ENCODE measurements at places on chromosomes 3 and 15. TPM values are rescaled to one million over a fixed set of nuclear protein-coding genes. Genes with fewer than 3 reads are reported as not detected.

DNA sequence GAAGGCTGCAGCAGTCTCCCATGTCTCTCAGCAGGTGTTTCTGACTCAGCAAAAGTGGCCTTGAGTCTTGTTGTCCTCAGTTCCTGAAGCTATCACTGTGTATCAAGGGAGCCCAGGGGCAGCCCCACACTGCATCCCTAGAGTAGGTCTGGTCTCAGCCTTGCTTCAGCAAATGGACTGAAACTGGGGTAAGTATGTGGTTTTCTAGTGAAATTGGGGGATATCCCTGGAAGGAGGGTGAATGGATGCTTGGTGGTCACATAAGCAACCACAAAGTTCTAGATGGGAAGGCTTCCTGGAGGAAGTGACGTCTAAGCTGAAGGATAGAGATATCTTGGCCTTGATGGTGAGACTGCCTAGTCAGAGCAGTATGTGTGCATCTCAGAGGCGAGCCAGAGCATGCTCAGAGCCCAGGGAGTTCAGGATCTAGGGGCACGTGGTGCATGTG lies 38.4 kb downstream of the TMEM158 start:
- no peak for ATAC-seq
- no peaks in the 10 kb centered on the region for H3K27me3 ChIP-seq
- no peak overlapping the region for H3K4me3 ChIP-seq
- no peaks in the 10 kb centered on the region for H3K36me3 ChIP-seq
- H3K4me1 ChIP-seq, result no peaks in the 10 kb centered on the region

- no peaks in the 10 kb centered on the region for H3K4me1 ChIP-seq
- no peak overlapping the region for H3K27ac ChIP-seq
- H3K36me3 ChIP-seq, result no peaks in the 10 kb centered on the region
- no peaks in the 10 kb centered on the region for H3K27me3 ChIP-seq
Observed at GRCh38 chr15:73081321-73081958, 29.2 kb downstream of the NEO1 start.

ARGFX gene
- not detected for total RNA-seq

DNA sequence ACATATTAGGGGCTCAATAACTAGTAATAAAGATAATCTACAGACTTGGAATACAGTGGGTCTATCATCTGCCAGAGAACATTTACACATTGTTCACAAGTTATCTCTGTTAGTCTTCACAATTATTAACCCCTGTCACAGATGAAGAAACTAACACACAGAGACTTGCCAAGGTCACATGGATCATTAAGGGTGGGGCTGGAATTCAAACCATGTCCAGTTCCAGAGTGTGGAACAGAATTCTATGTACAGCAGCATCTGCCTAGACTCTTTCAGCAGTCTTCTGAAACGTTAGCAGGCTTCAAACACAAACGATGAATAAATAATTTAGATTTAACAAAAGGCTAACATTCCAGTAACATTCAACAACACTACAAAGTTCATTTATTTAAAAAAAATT lies 673.9 kb upstream of the NR2F2 start:
- H3K36me3 ChIP-seq, result no peaks in the 10 kb centered on the region
- H3K27me3 ChIP-seq, result no peaks in the 10 kb centered on the region
- ATAC-seq, result no peak
- no peak overlapping the region for H3K4me3 ChIP-seq
- H3K27ac ChIP-seq, result no peak overlapping the region

DNA sequence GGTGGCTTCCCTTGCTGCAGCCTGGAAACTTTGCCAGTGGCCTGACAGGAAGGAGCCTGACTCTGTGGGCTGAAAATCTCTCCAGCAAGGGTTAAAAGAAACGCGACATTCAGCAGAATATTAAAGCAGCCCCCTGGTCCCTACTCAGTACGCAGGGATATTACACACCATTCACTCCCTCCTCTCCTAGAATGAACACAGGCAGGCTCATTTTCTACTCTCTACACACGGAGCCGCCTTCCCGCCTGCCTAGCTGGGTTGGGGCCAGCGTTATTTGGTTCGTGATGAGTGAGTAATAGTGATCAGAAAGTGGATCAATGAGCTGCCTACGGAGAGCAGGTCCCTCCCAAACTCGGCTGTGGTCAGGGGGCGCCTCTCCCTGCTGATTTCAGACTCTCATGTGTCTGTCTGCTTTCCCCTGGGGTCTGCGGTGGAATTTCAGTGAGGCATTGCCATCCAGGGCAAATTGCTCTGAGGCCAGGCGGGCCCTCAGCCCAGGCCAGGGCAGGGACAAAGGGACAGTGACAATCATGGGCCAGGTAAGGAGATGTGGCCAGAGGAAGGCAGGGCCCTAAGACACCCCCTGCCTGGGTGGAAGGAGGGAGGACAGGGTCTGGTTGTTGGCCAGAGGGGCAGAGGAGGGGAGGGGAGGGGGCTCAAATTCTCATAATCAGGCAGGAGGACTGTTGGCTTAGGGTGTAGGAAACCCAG lies 2.8 kb downstream of the EPHB1 start:
- peak overlapping the region; percentile 86 for H3K27ac ChIP-seq
- H3K27me3 ChIP-seq, result peaks cover 34% of the 10 kb centered on the region
- no peak for ATAC-seq
- peak overlapping the region; percentile 68 for H3K4me3 ChIP-seq

DNA sequence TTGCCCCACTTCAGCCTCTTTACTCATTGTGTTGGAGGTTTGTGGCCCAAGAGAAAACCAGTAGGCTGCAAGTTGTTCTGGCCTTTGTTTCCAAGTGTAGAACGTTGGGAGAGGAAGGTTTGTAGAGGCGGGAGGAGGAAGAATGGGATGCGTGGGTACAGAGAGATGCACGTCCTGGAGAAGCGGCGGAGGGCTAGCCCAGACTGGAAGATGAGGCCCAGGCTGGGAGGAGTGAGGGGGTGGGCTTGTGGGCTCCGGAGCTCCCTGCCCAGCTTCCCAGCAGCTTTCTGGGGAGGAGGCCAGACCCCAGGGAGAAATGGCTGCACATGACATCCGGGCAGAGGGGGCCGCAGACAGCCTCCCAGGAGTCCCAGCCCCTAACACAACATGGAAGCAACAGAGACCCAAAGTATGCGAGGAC lies 5.3 kb downstream of the PLA2G4F start:
- H3K4me3 ChIP-seq, result no peak overlapping the region
- no peak for ATAC-seq
- H3K36me3 ChIP-seq, result no peaks in the 10 kb centered on the region
- H3K4me1 ChIP-seq, result peaks cover 4% of the 10 kb centered on the region
- no peaks in the 10 kb centered on the region for H3K27me3 ChIP-seq

DNA sequence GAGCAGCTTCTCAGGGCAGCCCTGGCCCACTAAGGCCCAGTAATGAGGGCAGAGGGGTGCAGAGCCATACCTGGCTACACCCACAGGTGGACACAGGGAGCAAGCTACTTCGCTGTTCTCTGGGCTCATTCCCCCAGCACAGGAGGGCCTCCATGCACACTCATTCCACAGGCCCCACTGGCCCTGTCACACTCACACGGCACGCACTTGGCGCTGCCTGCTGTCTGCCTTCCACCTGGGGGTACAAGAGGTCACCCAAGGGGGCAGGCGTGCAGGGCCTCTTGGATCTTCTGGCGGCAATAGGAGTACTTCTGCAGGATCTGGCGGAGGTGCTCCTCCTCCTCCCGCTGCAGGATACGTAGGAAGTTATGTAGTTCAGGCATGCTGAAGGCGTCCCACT lies 2.3 kb upstream of the TUSC2 start:
- no peak overlapping the region for H3K27ac ChIP-seq
- H3K4me1 ChIP-seq, result peaks cover 74% of the 10 kb centered on the region
- ATAC-seq, result no peak
- H3K27me3 ChIP-seq, result no peaks in the 10 kb centered on the region
- H3K36me3 ChIP-seq, result no peaks in the 10 kb centered on the region
- no peak overlapping the region for H3K4me3 ChIP-seq

DNA sequence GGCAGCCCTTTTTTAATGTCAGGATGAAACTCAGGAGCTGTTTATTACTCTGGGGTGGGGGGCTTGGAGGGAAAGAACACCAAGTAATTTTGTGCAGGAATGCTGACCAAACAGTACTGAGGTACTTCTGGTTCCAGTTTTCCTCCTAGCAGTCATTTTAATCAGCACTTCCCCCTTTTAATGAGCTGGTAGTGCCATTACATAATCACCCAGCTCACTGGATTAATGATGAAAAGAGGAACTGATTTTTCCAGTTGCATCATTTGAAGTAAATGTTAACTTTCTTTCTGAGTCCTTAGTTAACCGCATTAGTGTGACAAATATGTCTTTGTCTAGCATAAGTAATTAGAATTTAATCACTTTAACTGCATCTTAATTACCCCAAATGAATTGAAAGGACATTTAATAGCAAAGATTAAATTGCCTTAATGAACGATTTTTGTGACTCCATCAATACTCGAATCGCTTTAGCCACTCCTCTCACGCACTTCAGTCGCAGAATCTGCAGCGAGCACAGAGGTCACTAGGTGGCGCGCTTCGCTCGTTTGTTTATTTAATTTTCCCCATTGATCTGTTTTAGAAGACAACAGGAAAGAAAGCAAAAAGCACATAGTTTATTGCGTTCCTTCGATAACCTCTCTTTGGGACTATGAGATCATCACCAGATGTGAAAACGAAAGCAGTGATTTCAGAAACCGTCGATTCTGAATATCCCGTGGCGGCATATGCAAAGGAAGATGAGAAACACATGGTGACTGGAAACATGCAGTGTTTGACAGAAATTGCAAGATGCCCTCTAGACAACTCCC lies 9.8 kb downstream of the ONECUT1 start:
- H3K27me3 ChIP-seq, result peaks cover 100% of the 10 kb centered on the region
- H3K36me3 ChIP-seq, result no peaks in the 10 kb centered on the region
- H3K4me1 ChIP-seq, result no peaks in the 10 kb centered on the region

- H3K4me3 ChIP-seq, result no peak overlapping the region
- no peaks in the 10 kb centered on the region for H3K36me3 ChIP-seq
- no peak for ATAC-seq
- H3K27ac ChIP-seq, result peak overlapping the region; percentile 93
- no peaks in the 10 kb centered on the region for H3K27me3 ChIP-seq
Observed at GRCh38 chr15:40095371-40096093, 13.1 kb downstream of the BMF start.

DNA sequence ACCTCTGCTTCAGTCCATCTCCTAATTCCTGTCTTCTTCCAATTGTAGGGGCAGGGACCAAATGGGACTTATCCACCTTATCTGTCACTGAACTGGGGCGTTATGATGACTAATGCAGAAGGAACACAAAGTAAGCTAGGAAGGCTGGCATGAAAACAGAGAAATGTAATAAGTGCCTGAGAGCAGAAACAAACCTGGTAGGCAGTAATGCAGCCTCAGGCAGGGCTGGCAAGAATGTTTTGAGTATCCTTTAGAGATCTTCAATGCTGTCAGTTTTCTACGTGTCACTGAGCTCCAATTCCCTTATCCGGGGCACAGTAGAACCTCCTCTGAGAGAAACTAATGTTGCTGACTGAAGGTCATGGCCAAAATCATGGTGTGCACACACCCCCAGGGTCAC lies 246.2 kb upstream of the TBL1XR1 start:
- H3K27ac ChIP-seq, result peak overlapping the region; percentile 97
- H3K4me3 ChIP-seq, result peak overlapping the region; percentile 71
- ATAC-seq, result peak; percentile 55
- H3K27me3 ChIP-seq, result no peaks in the 10 kb centered on the region
- H3K36me3 ChIP-seq, result no peaks in the 10 kb centered on the region

- H3K27ac ChIP-seq, result no peak overlapping the region
- no peaks in the 10 kb centered on the region for H3K27me3 ChIP-seq
- H3K4me1 ChIP-seq, result no peaks in the 10 kb centered on the region
- ATAC-seq, result no peak
Observed at GRCh38 chr3:47436180-47436579, 39.6 kb downstream of the SCAP start.

GRCh38 chr15:23686466-23687142 lies 501 bp downstream of the NDN start:
- H3K27ac ChIP-seq, result peak overlapping the region; percentile 55
- peaks cover 7% of the 10 kb centered on the region for H3K27me3 ChIP-seq
- H3K36me3 ChIP-seq, result no peaks in the 10 kb centered on the region
- H3K4me3 ChIP-seq, result peak overlapping the region; percentile 40
- H3K4me1 ChIP-seq, result no peaks in the 10 kb centered on the region

NRROS gene
- total RNA-seq, result 14.2 TPM

NAA80 gene
- total RNA-seq, result 6.9 TPM

GRCh38 chr15:31279221-31280045 lies 47.2 kb upstream of the KLF13 start:
- no peak overlapping the region for H3K4me3 ChIP-seq
- no peaks in the 10 kb centered on the region for H3K4me1 ChIP-seq
- no peaks in the 10 kb centered on the region for H3K27me3 ChIP-seq
- H3K36me3 ChIP-seq, result no peaks in the 10 kb centered on the region
- H3K27ac ChIP-seq, result no peak overlapping the region

GRCh38 chr15:61748529-61748928 lies 311.7 kb downstream of the VPS13C start:
- H3K27me3 ChIP-seq, result no peaks in the 10 kb centered on the region
- H3K36me3 ChIP-seq, result no peaks in the 10 kb centered on the region
- H3K4me1 ChIP-seq, result no peaks in the 10 kb centered on the region
- H3K27ac ChIP-seq, result no peak overlapping the region

- H3K36me3 ChIP-seq, result no peaks in the 10 kb centered on the region
- H3K4me1 ChIP-seq, result peaks cover 4% of the 10 kb centered on the region
- no peak overlapping the region for H3K4me3 ChIP-seq
- peak overlapping the region; percentile 66 for H3K27ac ChIP-seq
Observed at GRCh38 chr15:57562196-57562769, 29.4 kb upstream of the MYZAP start.

TTC21A gene
- total RNA-seq, result 8.5 TPM

GRCh38 chr15:101573951-101574350 lies 78.2 kb downstream of the TM2D3 start:
- H3K4me3 ChIP-seq, result no peak overlapping the region
- H3K27me3 ChIP-seq, result peaks cover 13% of the 10 kb centered on the region
- H3K4me1 ChIP-seq, result no peaks in the 10 kb centered on the region
- no peak for ATAC-seq

CFAP100 gene
- total RNA-seq, result not detected

DNA sequence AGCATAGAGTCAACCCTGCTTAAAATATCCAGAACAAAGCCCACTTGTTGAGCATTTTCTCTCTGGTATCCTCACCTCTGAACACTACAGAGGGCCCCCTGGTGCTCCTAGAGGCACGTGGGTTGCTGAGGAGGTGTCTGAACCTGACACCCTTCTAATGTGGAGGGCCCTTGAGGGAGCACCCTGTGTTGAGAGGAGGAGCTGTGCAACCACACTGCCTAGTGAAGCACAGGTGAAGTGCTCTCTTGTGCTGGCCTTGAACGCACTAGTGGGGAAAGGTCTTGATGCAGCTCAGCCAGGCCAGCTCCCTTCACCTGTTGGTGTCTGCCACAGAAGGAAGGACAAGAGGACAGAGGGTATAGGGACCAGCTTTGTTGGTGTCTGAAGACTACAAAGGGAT lies 51.9 kb downstream of the CCK start:
- no peak for ATAC-seq
- no peaks in the 10 kb centered on the region for H3K27me3 ChIP-seq

CCR9 gene
- not detected for total RNA-seq

- ATAC-seq, result no peak
- no peak overlapping the region for H3K4me3 ChIP-seq
- no peak overlapping the region for H3K27ac ChIP-seq
Observed at GRCh38 chr15:67444100-67444499, 76.8 kb upstream of the C15orf61 start.

GRCh38 chr3:113685956-113686721 lies 10.3 kb downstream of the USF3 start:
- H3K4me3 ChIP-seq, result no peak overlapping the region
- H3K27ac ChIP-seq, result no peak overlapping the region
- peak; percentile 73 for ATAC-seq
- no peaks in the 10 kb centered on the region for H3K36me3 ChIP-seq

Measured in gastroesophageal sphincter (tissue), 4 donors.